ENCODE measurements at places on chromosomes 1 and 21.

DNA sequence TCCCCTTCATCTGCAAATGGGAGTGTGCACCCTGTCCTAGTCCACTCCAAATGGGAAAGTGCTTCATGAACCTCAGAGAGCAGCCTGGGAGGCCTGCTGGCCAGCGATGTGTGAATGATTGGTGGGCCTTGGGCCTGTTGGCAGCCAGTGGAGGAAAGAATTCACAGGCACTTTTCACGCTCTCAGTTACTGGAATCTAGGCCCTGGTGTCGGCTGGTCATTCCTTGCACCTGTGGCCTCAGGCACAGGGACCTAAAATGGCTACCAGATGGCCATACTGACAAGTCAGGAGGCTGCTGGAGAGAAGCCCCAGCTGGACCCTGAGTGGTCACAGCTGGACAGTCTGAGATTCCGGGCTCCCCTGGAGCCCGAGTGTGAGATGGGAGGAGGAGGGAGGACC, 18.4 kb upstream of the EDN2 start:
- no peak for DNase-seq

- DNase-seq, result no peak
Observed at GRCh38 chr1:106700211-106700610, 356.3 kb upstream of the PRMT6 start.

DNA sequence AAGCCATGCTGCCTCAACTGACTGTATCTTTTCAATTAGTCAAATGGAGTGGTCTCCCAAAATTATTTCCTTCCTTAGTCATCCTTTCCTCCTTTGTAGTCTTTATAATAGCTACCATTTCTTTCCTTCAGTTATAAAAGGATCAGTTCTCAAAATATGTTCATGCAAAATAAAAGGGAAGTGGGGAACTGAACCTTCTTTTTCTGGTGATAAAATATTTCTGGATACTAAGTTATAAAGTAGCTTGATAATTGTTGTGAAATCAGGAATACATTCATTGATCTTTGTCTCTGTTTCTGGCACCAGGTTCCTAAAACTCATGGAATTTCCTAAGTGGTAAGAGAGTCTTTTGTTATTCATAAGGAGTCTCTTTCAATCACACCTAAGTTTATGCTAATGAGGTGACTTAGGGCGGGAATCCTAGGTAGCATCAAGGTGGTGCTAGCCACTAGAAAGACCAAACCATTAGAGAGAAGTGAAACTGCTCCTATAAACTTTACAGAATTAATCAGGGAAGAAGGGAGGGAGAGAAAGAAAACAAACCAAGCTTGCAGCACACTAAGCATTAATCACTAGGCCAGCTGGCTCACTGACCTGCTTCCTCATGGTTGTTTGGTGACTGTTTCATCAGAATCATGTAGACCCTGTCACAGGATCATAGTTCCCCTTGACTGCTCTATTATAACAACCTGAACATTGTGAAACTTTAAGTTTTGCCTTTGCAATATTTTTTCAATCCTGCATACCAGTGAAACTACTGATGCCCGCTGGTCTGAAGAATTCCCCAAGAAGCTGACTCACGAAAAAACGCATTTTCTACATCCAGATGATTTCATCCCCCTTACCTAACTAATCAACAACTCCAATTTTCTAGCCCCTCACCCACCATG, 161.6 kb upstream of the PTBP2 start:
- no peak for DNase-seq

GRCh38 chr1:186813420-186813819, 15.3 kb upstream of the PLA2G4A start:
- DNase-seq, result no peak

DNA sequence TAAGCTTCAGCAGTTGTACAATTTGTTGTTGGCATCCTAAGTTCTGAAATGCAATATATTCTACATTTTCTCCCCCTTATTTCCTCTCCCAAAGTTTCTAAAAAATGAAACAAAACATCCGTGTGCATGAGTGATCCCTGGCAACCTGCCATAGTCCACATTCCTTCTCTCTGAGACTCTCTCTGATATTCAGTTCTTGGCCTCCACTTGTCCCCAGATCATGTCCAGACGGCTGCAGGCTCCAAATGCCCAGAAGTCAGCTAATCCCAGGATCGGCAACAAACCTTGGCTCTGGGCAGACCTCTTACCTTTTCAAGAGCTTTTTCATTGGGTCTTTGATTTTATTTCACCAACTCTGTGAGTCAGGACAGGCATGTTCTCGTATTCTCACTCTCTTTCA, 187.8 kb downstream of the ETS2 start:
- DNase-seq, result no peak

DNA sequence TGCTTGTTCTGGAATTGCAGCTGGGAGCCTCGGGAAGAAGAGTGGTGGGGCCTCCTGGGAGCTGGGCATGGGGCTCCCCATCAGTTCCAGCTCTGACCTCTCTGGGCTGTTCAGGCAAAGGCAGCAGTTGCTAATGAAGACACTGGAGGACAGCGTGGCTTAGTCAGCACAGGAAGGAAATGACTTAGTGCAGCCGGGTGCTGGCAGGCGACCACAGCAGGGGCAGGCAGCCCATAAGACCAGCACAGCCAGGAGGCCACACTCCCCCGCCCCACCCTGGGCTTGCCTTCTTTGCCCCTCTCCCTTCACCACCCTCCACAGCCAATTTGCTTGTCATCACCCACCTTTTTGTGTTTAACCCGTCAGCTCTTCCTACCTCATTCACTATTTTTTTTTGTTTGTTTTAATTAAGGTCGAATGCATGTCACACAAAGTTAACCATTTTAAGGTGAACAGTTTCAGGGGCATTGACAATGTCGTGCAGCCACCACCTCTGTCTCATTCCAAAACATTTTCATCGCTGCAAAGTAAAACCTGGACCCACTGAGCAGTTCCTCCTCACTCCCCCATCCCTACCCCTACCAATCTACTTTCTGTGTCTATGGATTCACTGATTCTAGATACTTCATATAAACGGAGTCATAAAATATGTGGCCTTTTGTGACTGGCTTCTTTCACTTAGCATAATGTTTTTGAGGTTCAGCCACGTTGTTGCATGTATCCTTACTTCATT, 10.9 kb downstream of the OLIG2 start:
- DNase-seq, result no peak

DNA sequence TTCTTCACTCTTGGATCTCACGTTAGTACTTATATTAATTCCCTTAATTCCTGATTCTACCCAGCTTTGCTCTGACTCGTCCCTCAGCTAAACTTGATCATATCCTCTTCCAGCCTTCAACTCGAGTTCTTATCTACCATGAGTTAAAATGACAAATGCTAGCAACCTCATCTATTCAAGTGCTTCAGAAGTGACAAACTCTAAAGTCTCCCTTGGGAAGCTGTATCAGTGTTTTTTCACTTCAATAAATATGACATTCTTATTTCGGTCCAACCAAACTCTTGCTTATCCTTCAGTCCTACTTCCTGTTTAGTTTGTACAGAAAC, 75.3 kb downstream of the FOXJ3 start:
- no peak for DNase-seq

- DNase-seq, result no peak
Observed at GRCh38 chr1:95451054-95451453, 217.0 kb downstream of the RWDD3 start.

GRCh38 chr1:22131875-22132486, 10.9 kb downstream of the WNT4 start:
- no peak for DNase-seq

GRCh38 chr1:158020886-158021620, 27.6 kb downstream of the KIRREL1 start:
- DNase-seq, result no peak

DNA sequence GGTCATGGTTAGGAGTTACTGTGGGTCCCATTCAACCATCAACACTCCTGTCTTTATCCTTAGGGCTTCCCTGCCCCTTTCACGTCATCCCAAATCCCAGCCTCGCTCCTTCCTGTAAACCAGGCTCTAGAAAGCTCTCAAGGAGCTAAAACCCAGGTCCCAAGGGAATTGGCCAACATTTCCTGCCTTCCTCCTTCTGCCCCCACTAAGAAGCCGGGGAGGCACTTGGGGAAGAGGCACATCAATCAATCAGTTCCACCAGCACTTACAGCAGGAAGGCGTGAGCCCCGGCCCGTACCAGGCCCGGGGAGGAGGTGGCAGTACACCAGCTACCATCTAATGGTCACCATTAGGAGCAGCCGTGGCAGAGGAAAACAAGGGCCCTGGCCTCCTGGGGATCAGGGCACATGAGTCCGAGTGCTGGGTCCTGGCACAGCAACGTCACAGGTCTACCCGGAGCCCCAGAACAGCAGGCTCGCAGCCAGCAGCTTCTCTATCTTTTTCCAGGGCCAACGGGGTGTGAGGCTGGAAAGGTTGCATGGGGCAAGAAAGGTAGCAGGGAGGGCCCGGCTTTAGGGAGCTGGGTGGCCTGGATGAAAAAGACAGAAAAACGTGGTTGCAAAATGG, 108.6 kb downstream of the CASZ1 start:
- DNase-seq, result no peak

DNA sequence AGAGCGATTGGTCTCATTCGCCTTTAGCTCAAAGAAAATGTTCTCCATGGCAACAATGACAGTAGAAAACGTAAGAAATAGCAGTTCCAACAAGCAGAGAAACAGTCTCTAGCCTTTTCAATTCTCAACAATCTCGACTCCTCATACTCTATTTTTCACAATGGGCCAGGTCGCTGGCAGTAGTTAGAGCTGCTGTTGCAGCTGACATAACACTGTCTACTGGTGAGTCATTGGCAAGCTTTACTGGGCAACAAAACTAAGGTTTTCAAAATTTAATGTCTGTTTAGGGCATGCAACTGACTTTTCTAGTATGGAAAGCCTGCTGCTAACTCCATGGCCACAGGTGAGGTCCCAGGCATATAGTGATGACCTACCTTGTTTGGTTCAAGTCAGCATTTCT, 221.1 kb upstream of the KAZN start:
- no peak for DNase-seq

DNA sequence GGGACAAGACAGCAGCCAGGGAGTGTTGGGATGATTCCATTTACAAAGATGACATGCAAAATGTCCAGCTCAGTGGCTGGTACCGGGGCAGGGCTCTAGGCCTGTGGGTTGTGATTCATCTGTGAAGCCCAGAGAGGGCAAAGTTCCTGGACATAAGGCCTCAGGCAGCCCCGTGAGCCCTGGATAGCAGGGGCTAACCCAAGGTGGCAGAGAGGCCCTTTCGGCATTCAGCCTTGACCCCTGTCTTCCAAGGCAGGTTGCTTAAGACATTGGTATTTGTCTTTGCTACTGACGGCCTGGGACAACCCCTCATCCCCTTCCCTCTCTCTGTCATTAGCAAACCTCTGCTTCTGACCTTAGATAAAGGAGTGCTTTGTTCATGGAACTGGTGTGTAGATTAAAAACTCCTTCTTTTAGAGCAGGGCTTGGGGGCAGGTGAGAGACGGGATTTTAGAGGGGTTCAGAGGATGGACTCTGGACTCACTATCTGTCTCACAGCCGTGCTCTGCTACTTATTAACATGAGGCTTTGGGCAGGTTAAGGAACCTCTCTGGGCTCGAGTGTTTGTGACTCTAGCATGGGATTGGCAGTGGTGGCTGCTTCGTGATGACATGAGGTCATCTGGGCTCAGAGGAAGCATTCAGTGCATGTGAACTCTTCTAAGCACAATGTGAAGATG, 36.3 kb downstream of the TMEM51 start:
- no peak for DNase-seq

- no peak for DNase-seq
Observed at GRCh38 chr1:47979724-47980123, 17.5 kb downstream of the TRABD2B start.

GRCh38 chr1:208108213-208108608, 136.0 kb downstream of the PLXNA2 start:
- no peak for DNase-seq

DNA sequence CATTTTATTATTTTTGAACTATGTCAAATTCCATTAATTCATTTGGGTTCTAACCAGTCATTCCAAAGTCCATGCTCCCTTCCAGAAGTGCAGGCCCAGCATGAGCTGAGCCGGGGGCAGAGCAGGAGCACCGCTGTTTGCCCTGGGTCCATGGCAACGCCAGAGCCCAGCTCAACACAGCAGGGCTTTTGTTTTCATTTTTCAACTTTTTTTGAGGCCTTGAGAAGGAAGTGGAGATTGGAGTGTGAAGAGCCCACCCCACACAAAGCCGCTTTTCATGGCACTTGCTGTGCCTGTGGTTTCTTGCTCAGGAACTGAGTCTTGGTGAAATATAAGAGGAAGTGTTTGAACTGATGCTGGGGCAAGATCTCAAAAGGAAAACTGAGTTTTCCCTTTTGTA, 13.2 kb upstream of the PRMT2 start:
- DNase-seq, result no peak

GRCh38 chr1:18922319-18922726, 20.0 kb upstream of the ALDH4A1 start:
- DNase-seq, result no peak

- no peak for DNase-seq
Observed at GRCh38 chr1:18783705-18784481, 75.6 kb downstream of the TAS1R2 start.

DNA sequence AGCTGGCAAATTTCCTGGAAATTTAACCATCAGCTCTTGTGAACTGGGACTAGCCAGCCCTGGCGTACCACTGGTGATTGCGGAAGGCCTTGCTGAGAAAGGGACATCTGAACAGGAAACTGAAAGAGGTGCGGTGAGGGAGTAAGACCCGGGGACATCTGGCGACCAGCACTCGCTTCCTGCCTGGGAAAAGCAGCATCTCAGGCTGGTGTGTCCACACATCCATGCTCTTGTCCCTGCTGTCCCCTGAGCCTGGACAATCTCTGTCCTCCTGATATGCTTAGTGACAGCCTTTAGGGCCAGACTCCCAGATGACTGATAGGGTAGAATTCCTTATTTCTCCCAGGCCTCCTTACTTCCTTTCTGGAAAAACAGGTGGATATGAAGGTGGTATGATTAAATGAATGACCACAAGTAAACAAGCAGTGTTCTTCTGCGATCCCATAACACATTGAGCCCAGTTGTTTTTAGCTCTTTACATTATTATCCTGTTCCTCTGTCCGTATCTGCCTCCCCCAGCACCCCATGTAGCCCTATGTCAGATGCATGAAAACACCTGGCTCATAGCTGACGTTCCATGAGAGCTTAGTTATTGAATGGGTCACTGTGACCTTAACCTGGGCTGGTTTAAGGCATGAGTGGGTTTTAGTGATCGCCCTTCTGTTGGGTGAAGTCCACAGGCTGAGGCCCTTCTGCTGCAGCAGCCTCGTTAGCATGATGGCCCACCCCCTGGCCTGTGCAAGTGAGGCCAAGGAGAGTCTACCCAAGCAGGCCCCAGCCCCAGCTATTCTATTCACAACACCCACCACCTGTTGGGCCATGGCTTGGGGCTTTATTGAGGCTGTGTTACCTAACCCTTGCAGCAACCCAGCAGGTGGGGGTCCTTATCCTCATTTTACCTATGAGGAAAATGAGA, 76.1 kb upstream of the GADD45A start:
- no peak for DNase-seq

Data from activated CD8-positive, alpha-beta memory T cell treated with anti-CD3 and anti-CD28 coated beads for 48 hours (primary cell).